Activated CD4-positive, alpha-beta T cell treated with anti-CD3 and anti-CD28 coated beads, Interleukin-2, amount 50 U/mL, for 1 hour (primary cell): ENCODE measurements at places on chromosomes 11 and 22.

DNA sequence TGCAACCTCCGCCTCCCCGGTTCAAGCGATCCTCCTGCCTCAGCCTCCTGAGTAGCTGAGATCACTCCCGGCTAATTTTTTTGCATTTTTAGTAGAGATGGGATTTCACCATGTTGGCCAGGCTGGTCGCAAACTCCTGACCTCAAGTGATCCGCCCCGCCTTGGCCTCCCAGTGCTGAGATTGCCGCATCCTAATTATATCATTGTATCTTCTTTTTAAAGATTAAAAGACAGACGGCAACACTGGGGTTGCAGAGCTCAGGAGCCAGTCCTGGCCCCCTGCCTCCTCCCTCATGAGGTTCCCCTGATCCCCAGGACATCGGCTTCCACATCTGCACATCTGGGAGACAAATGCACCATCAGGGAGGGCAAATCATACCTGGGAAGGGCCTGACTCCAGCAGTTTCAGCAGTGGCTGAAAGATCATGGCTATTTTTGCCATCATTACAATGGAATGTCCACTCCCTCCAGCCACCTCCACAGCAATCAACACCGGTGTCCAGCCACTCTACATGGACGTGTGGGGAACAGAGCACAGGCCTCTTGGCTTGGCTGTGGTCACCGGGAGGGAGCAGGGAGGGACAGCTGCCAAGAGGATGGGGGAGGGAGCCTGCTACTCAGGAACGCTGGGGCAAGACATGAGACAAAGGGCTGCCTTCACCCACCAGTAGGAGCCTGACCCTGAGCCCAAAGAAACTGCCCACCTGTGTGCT, 9.2 kb upstream of the CELSR1 start:
- DNase-seq = no peak

DNA sequence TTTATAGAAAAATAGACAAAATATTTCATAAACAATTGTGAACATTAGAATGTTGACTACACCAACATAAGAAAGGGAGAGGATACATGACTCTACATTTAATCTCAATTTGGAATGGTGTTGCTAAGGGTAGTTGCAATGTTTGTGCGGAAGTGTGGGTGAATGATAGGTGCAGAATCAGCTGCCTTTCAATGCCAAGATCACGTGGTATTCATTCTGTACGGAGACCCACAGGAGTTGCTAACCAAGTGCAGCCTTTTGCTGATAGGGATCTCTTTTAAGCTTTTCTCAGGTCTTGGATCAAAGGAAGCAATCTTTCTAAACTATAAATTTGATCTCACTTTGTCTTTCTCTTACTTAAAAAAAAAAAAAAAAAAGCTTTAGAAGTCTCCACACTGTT, 29.8 kb upstream of the CTSC start:
- no peak for DNase-seq

DNA sequence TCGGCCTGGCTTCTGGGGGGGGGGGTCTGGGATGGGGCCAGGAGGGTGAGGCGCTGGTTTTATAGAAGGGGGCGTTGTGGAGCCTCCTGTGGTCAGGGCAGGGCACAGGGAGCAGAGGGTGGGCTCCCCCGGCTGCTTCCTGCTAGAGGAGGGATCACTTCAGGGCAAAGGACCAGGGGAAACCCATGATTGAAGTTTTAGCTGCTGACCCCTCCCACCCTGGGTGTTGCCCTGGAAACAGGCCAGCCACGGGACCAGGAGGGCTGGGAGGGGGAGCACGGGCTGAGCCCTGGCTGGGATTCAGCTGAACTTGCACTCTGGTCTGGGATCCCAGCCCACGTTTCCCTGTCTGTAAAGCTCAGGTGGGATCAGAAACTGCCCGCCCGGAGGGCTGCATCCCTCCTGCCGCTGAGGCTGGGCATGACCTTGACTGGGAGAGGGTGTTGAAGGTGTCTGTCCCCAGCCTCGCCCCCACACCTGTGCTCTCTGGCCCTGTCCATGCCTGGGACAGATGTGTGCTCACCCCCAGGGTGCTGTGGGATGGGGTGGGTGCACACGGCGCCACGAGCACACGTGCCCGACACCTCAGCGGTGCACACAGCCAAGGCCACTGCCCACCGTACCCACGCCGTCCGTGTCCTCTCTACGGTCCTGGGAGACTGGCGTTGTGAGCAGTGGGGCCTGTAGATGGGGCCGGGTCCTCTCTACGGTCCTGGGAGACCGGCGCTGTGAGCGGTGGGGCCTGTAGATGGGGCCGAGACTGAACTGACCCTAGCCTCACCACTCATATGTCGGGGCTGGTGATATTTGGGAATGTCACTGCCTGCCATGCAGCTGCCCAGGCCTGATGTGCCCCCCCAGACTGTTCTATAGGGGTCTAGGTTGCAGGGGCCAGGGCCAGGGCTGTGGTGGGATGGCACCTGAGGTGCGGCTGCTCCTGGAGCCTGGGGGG, 2.3 kb downstream of the TSPAN4 start:
- no peak for DNase-seq

DNA sequence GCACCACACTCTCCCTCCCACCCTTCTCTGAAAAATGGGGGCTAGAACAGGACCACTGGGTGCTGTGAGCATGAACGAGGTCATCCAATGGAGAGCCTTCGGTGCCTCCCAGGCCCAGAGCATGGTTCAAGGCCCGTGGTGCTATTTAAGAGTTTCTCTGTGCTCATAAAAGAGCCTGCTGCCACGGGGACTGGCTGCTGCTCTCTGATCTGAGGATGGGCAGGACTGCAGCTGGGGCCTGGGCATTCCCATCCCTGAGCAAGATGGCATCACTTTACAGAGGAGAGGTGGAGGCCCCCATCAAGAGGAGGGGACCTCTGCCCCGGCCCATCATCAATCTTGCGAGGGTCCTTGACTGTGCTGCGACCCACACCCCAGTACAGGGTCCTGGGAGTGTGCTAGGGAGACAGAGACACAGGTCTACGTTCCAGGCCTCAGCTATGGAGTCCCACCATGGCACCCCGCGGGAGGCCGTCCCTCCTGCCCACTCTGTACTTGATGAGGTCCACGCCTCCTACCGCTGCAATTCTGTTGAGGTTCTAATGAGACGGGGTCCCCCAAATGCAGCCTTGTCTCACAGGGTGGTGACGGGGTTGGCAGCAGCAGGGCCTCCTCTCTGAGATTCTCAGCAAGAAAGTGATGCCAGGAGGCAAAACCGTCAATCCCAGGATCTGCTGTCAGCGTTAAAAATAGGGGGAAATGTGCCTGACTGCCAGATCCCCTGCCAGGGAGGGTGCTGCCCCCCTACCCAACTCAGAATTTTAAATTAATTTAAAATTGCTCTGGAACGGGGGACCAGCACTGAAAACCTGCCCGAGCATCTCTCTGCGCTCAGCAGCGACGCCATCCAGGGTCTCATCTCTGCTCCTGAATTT, 405.4 kb downstream of the SHANK2 start:
- DNase-seq = no peak

DNA sequence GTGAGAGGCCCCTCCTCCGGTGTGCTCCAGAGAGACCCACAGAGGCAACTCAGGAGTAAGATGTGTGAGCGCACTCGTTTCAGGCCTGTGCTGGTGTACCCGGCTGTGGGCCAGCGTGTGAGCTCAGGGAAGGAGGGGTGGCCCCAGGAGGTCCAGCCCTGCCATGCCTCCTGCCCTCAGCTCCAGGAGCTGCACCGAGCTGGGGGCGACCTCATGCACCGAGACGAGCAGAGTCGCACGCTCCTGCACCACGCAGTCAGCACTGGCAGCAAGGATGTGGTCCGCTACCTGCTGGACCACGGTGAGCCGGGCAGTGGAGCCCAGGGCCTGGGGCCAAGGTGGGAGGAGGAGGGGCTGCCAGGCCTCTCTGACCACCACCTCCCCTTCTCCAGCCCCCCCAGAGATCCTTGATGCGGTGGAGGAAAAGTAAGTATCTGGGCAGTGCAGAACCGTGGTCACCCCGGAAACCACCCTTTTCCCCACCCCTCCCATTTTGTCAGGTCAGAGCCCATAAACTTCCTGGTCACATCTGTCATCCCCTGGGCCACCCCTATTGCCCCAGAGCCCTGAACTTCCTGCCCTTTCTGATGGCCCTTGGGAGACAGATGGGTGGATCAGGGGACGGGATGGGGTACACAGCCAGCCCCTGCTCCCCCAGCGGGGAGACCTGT, 2.5 kb upstream of the MDK start:
- no peak for DNase-seq

DNA sequence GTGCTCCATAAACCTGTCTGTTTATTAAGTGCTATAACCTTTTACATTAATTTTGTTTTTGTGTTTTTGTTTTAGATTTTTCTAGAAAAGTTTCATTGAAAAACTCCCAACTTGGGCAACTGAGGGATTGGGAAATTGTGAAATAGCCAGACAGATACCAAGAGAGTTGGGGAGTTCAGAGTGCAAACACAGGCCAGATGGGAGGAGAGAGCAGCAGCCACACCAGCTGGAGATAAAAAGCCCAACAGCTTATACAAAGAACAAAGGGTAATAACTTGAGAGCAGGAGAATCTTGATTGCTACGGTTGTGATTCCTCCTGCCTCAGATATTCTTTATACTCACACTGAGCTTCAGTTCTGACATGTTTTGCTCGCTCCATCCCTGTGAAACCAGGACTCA, 1642.2 kb downstream of the LRRC4C start:
- no peak for DNase-seq

DNA sequence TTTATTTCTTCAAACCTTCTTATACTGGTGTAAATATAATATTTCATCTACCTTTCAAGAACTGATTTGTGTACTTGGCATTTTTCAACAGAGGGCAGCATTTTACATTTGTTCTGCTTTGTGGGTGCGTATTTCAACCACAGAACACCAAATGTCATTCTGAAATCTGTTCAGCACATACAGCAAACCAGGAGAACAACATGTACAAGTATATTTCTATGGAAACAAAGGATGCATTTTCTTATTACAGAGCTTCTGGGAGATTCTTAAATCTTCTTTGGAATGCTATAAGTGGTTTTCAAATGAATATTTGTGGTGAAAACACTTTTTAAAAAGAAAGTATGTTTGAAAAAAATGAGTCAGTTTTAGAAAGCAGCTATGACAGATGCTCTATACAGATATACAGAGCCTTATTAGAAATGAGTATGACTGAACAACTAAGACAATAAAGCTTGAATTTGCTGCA, 946.0 kb downstream of the FAM181B start:
- DNase-seq = no peak

GRCh38 chr11:45089251-45089650, 57.2 kb upstream of the PRDM11 start:
- DNase-seq = no peak

DNA sequence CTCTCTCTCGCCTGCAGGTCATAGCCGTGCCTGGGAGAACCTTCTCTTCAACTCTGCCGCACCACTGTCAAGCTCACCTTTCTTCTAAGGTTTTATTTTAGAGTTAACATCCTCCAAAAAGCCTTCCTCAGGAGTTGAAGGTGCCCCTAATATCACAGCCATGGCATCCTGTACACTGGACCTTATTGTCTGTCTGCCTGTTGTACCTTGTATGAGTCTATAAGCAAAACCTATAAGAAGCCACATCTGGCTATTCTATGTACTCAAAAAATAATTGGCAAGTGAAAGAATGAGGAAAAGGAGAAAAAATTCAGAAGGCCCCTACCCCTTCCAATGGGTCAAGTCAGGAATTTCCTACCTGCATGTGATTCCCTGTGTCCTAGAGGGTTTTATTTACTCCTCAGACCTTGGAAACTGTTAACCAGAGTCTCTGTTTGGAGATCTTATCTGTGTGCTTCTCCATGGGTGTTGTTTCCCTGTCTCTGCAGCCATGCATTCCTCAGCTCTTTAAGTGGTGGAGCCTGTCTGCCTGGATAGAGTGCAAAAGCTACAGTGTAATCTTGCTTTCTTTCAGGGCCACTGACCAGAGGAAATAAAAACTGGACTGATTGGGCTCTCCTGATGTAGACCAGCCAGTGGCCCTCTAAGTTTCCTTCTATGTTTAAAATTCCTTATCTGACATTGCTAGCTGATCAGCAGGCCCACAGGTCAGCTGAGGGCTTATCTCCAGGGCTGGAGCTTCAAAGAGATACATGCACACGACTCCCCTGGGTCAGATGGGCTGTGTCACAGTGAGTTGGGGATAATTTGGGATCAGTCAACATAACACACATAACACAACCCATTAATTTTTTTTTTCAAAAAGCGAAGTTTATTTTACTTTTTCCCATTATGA, 37.6 kb upstream of the TMEM135 start:
- no peak for DNase-seq

DNA sequence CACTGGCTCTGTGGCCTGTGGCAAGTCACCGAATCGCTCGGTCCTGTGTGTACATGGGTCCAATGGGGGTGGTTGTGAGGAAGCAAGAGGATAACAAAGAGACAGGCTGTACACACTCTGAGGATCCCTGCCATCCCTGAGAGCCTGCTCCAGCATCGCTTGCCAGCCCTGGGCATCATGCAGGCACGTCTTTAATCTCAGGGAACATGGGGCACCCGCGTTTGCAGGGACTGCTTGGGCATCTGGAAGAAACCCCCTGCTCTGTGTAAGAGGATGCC, 1.3 kb upstream of the C1QTNF5 start:
- no peak for DNase-seq

DNA sequence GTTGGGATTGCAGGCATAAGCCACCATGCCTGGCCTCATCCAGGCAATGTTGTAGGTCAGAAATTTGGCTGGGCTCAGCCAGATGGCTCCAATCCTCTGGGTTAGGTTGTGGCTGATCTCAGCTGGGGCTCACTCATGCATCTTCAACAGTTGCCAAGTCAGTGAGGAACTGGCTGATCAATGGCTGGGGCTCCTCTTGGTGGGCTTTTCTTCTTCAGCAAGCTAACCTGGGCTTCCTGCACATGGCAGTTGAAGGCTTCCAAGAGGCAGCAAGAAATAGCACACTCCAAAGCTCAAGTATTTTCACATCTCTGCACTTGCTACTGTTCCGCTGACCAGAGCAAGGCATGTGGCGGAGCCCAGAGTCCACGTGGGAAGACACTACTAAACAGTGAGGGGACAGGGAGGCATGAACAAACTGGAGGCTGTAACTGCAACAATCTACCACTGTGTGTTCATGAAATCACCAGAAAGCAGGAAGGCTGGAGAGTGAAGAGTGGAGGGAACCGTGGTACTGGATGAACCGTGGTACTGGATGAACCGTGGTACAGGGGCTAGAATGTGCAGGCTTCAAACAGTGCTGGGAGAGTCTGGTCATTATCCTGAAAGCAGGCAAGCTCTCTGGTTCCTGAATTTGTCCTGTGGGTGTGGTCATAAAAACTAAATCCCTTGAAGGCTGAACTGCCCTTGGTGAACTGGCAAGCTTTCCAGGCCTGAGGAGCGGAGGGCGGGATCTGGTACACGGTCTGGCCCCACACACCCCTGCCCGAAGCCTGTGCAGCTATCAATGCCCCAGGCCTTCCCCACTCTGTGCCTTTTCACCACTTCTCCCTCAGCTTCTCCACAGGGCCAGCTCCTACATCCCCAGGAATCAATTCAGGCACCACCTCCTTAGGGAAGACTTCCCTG, 20.2 kb downstream of the CHST1 start:
- no peak for DNase-seq

GRCh38 chr11:74319139-74319816, 7.8 kb upstream of the P4HA3 start:
- DNase-seq = no peak

GRCh38 chr11:34558211-34558610, 44.6 kb upstream of the ELF5 start:
- no peak for DNase-seq
